ENCODE measurements at places on chromosomes 6 and 20. TPM values are rescaled to one million over a fixed set of nuclear protein-coding genes. Genes with fewer than 3 reads are reported as not detected.
A peak's percentile ranks its signal among the peaks of the same experiment; 100 is the strongest.

The NDUFAF5 gene
- 41.5 TPM for total RNA-seq

The CHRNA4 gene
- total RNA-seq, result 0.43 TPM

DNA sequence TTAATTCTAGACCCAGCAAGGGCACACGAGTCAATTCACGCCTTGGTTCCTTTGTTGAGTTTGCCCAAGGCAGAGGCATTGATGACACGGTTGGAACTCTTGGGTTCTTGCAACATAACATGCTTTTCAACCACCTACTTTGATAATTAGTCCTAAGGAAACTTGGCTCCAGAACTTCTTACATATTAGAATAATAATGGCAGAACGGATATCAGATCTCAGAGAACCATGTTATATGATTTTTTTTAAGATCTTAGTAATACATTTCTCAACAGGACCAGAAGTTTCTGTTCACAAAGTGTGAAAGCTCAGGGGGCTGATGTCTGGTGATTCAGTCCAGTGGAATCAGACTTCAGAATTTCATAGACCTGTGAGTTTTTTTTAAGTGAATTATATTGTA lies 19.2 kb downstream of the SPTLC3 start:
- H3K27me3 ChIP-seq, result no peaks in the 10 kb centered on the region
- no peak for DNase-seq
- peaks cover 63% of the 10 kb centered on the region for H3K36me3 ChIP-seq
- H3K27ac ChIP-seq, result no peak overlapping the region
- no peak overlapping the region for H3K4me3 ChIP-seq

The PSMA7 gene
- total RNA-seq, result 221 TPM

GRCh38 chr6:56692523-56693245 lies 50.0 kb upstream of the DST start:
- H3K4me1 ChIP-seq, result peaks cover 10% of the 10 kb centered on the region
- no peaks in the 10 kb centered on the region for H3K27me3 ChIP-seq
- no peak overlapping the region for H3K27ac ChIP-seq
- H3K4me3 ChIP-seq, result no peak overlapping the region

DNA sequence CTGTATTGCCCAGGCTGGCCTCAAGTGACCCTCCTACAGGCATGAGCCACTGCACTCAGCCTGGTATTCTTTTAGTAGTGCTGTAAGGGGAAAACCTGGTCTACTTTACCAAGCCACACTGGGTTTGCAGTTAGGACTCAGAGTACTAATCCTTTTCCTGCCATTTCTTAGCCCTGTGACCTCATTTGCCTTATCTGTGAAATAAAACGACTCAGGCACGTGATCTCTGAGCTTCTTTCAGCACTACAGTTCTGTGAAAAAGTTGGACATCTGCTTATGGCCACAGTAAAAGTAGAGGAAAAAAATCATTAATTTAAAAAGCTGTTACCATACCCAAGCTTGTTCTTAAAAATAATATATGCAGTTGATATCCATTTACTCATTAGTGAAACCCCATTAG lies 1007.5 kb downstream of the KIF16B start:
- H3K27ac ChIP-seq, result no peak overlapping the region
- H3K36me3 ChIP-seq, result no peaks in the 10 kb centered on the region
- H3K4me3 ChIP-seq, result no peak overlapping the region
- peaks cover 3% of the 10 kb centered on the region for H3K4me1 ChIP-seq

DNA sequence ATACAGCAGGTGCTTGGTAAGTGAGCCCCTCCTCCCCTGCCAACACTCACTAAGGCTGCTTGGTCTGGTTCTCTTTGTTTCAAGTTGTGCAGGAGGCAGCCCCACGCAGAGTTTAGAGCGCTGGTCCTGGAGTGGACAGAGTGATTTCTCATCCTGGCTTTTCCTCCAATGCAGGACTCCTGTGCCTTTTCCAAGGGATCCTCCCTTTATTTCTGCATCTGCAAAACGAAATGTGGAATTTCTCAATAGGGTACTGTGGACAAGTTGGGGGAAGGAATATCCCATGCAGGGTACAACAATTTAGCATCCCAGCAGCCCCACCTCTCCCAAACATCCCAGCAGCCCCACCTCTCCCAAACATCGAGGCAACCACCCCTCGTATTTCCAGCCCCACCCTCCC lies 30.6 kb upstream of the CCDC167 start:
- no peak overlapping the region for H3K27ac ChIP-seq
- no peak for DNase-seq
- no peaks in the 10 kb centered on the region for H3K36me3 ChIP-seq

DNA sequence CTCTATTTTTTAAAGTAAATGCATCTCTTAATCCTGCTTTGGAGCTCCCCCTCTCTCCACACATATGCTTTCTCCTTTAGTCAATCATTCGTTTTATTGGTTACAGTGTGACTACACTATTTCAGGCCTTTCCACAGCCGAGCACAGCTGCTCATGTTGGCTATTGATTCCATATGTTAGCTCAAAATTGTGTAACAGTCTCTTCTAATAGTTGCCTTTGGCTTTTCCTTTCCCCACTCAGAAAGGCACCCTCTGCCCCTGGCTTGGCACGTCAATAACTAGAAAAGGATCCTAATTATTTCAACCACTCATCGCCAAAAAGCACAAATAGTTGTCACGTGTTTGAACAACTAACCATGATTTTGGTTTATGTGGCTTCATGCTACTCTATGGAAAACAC lies 410.3 kb upstream of the SLC35B3 start:
- no peaks in the 10 kb centered on the region for H3K36me3 ChIP-seq
- no peak overlapping the region for H3K27ac ChIP-seq
- no peaks in the 10 kb centered on the region for H3K27me3 ChIP-seq

- peaks cover 5% of the 10 kb centered on the region for H3K27me3 ChIP-seq
- no peak overlapping the region for H3K4me3 ChIP-seq
- no peak for DNase-seq
- no peak overlapping the region for H3K27ac ChIP-seq
These were observed 105.7 kb downstream of the BCAS1 start for GRCh38 chr20:53964501-53965253.

GRCh38 chr20:34431168-34431567 lies 68.1 kb downstream of the ITCH start:
- no peak for DNase-seq
- H3K27me3 ChIP-seq, result no peaks in the 10 kb centered on the region
- peaks cover 11% of the 10 kb centered on the region for H3K36me3 ChIP-seq
- H3K4me3 ChIP-seq, result no peak overlapping the region
- H3K27ac ChIP-seq, result no peak overlapping the region

The ABT1 gene
- total RNA-seq, result 23.6 TPM

The BHLHE23 gene
- total RNA-seq, result not detected

The BNIP5 gene
- total RNA-seq, result 0.10 TPM

DNA sequence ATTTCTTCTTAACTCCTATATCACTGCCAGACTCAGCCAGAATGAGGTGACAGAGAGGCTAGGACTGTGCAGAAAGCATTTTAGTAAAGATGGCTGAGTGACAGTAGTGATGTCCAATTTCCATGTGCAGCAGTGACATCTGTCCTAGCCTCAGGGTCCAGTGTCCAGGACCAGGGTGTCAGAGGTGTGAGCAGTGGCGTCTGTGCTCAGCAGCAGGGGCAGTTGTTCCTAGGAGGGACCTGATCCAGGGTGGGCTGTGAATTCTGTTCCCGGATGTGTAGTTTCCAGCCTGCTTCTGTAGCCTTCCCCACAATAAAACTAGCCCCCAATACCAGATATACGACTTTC lies 6.0 kb downstream of the HLA-B start:
- H3K36me3 ChIP-seq, result no peaks in the 10 kb centered on the region
- no peak overlapping the region for H3K4me3 ChIP-seq
- peaks cover 62% of the 10 kb centered on the region for H3K27me3 ChIP-seq
- DNase-seq, result no peak
- H3K27ac ChIP-seq, result no peak overlapping the region
- H3K4me1 ChIP-seq, result peaks cover 12% of the 10 kb centered on the region

DNA sequence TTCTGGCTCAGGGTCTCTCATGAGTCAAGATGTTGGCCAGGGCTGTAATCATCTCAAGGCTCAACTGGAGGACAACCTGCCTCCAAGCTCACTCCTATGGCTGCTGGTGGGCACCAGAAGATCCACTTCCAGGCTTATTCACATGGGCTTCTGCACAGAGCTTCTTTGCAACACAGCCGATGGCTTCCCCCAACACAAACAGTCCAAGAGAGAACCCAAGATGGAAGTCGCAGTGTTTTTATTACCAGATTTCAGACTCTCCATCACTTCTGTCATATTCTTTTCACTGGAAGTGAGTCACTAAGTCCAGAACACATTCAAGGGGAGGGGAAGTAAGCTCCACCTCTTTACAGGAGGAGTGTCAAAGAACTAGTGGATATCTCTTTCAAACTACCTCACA lies 75.5 kb downstream of the CD164 start:
- no peaks in the 10 kb centered on the region for H3K27me3 ChIP-seq
- H3K27ac ChIP-seq, result peak overlapping the region; percentile 62

The HLA-DOA gene
- 5.6 TPM for total RNA-seq

DNA sequence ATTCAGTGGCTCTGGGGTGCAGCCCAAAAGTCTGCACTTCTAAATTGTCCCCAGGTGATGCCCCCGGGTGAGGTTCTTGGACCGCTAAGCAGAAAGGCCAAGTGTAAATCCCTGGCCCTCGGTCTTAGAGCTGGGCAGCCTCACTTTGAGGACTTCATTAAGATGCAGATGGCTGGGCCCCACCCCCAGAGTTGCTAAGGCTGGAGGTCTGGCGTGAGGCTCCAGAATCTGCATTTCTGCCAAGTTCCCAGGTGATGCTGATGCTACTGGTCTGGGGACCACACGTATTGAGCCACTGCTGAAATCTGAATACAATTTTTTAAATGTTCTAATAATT lies 735 bp upstream of the SLC23A2 start:
- H3K4me1 ChIP-seq, result peaks cover 14% of the 10 kb centered on the region
- H3K27ac ChIP-seq, result peak overlapping the region; percentile 88
- no peak for DNase-seq
- H3K36me3 ChIP-seq, result no peaks in the 10 kb centered on the region
- H3K4me3 ChIP-seq, result peak overlapping the region; percentile 93

DNA sequence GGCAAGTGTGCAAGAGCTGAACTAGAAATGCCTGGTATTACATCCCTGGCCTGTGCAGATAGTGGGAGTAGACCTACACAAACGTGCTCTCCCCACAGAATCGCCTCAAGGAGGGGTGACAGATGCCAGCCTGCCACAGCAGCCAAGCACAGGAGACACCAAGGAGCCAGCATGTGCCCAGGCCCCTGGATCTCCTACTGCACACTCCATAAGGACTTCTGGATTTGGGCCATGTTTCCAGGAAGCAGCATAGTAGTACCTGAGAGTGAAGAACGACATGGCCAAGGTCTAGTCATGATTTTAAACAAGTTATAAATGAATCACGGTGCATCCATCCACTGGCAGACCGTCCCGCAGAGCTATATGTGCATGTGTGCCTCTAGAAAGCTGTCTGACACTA lies 232.2 kb downstream of the SYNDIG1 start:
- no peaks in the 10 kb centered on the region for H3K36me3 ChIP-seq
- peaks cover 24% of the 10 kb centered on the region for H3K27me3 ChIP-seq
- no peak overlapping the region for H3K27ac ChIP-seq
- no peak for DNase-seq
- H3K4me3 ChIP-seq, result no peak overlapping the region

DNA sequence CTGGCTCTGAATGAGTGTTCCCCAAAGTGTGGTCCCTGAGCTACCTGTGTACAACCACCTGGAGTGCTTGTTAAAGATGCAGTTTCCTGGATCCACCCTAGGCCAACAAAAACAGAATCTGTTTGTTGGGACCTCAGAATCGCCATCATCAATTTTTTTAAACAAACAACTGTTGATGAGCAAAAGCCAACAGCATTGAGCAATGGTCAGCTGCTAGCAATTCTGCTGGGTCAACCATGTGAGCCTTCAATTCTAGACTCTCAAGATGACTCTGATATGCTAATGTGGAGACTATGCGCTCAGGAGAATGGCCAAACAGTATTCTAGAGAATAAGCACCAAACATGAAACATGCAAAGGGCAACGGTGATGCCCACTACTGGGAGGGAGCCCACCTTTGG lies 64.4 kb upstream of the IYD start:
- H3K27me3 ChIP-seq, result peaks cover 8% of the 10 kb centered on the region
- H3K4me1 ChIP-seq, result peaks cover 3% of the 10 kb centered on the region
- no peak for DNase-seq
- no peak overlapping the region for H3K27ac ChIP-seq

The SASH1 gene
- total RNA-seq, result 41.7 TPM

DNA sequence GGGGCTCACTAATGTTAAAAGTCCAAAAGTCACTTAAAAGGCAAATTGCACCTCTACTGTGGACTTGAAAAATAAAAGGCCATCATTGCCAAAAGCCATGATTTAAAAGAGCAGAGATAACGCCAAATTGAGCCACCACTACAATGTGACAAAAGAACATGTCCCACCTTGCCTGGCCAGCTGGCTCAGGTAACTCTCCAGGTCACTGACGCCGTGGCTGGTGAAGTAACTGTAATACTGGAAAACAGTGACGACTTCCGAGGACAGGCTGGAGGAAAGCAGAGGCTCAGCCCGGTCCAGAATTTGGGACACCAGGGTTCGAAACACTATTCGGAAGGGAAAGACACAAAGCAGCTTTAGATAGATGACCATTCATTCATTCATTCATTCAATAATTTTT lies 29.3 kb upstream of the ARMH2 start:
- H3K4me1 ChIP-seq, result peaks cover 5% of the 10 kb centered on the region
- no peak for DNase-seq
- H3K27ac ChIP-seq, result no peak overlapping the region
- H3K36me3 ChIP-seq, result no peaks in the 10 kb centered on the region
- H3K4me3 ChIP-seq, result no peak overlapping the region

GRCh38 chr6:142187209-142187608 lies 40.1 kb downstream of the VTA1 start:
- H3K4me3 ChIP-seq, result no peak overlapping the region
- DNase-seq, result no peak
- H3K36me3 ChIP-seq, result peaks cover 9% of the 10 kb centered on the region
- H3K4me1 ChIP-seq, result peaks cover 6% of the 10 kb centered on the region
- no peak overlapping the region for H3K27ac ChIP-seq
- no peaks in the 10 kb centered on the region for H3K27me3 ChIP-seq

Measured in progenitor cell of endocrine pancreas (in vitro differentiated cells).